Progenitor cell of endocrine pancreas (in vitro differentiated cells): ENCODE measurements at places on chromosomes 1 and 21. TPM values are rescaled to one million over a fixed set of nuclear protein-coding genes. Genes with fewer than 3 reads are reported as not detected.
A peak's percentile ranks its signal among the peaks of the same experiment; 100 is the strongest.

MXRA8 gene
- 24.3 and 25.0 TPM in 2 replicates for total RNA-seq

DNA sequence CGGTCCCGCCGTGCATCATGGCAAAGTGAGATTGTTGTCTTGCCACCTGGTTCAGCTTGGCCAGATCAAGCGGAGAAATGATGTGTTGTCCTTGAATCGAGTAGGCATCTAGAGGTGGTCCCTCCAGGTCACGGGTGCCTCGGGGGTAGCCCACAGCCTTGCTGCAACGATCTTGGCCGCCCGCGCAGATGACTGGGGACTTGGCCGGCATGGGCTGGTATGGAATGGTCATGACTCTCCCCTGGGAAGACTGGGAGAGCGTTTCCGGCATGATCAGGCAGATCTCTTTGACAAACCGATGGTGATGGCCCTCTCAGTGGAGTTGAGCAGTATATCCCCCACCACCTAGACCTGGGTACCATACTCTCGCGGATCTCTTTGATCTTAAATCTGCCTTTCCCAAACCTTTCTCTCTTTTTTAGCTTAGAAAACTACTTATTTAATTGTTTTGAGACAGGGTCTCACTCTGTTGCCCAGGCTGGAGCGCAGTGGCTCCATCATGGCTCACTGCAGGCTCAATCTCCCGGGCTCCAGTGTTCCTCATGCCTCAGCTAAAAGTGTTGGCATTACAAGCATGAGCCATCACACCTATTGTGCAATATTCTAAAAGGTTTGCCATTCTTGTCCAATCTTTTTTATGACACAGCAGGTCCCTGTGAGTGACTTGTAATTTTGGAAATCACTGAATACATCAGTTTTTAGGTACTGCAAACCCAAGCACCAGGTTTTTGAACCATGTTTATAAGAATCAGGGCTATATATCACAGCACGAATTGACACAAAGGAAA lies 9.4 kb upstream of the ELAPOR1 start:
- H3K27ac ChIP-seq = peak overlapping the region; percentile 59
- DNase-seq = no peak
- peaks cover 4% of the 10 kb centered on the region for H3K36me3 ChIP-seq
- peaks cover 5% of the 10 kb centered on the region for H3K27me3 ChIP-seq
- H3K4me1 ChIP-seq = peaks cover 9% of the 10 kb centered on the region

VCAM1 gene
- 0.31 TPM in 1 of 2 replicates, not detected in the other for total RNA-seq

DNA sequence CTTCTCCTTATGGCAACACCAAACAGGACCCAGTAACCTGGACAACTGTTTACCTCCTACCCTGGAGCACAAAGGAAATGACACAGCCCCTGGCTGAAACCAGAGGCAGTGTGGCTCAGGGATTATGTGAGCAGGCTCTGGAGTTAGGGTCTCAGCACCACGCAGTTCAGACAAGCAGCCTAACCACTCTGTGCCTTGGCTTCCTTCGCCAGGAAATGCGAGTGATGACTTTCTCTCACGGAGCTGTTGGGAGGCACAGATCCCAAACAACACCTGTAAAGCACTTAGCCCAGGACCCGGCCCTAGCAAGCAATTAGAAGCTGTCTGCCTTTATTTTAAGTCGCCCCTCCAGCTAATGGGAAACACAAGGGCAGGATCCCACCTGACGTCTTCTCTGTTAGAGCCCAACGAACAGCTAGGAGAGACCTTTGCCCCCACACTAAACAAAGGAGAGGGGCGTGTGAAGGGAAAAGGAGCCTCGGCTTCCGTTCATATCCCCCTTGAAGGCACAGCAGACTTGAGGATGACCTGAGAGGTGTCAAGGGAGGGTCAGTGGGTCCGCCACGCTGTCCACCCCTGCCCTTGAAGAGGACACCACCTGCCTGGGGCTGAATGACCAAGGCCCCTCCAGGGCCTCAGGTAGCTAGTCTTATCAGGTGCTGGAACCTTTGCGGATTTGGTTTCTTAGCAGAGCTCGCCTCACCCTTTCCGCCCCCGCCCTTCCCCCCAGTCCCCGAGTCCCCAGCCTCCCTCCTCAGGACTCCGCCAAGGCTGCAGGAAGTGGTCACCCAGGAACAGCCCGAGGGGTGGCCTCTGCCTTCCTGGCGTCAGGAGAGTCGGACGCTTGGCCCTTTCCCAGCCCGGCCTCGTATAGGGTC lies 860 bp downstream of the TMEM63A start:
- no peak for DNase-seq
- H3K27ac ChIP-seq = peak overlapping the region; percentile 98
- H3K36me3 ChIP-seq = peaks cover 10% of the 10 kb centered on the region
- H3K4me1 ChIP-seq = peaks cover 40% of the 10 kb centered on the region

DNA sequence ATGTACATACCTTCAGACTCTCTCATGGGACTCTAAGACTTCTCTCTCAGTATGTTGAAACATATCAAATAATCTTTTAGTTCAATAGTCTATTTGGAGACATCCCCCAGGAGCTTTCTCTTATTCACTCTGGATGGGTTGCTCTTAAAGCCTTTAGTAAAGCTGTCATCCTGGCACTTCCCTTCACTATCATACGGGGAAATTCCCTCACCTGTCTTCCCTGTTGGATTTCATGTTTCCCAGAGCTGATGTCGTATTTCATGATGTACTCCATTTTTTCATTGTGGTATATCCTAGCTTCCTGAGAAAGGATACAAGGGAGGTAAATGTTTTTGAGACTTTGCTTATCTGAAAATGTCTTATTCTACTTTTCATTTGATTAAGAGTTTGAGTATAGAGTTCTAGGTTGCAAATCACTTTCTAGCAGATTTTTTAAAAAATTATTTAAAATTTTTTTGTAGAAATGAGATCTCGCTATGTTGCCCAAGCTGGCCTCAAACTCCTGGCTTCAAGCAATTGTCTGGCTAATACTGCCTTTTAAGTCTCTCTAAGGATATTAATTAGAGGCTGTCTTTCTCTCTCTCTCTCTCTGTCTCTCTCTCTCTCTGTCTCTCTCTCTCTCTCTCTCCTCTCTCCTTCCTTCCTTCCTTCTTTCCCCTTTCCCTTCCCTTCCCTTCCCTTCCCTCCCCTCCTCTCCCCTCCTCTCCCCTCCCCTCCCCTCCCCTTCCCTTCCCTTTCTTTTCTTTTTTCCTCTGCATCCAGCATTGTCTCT lies 17.0 kb upstream of the MACF1 start:
- H3K36me3 ChIP-seq = no peaks in the 10 kb centered on the region
- H3K4me1 ChIP-seq = peaks cover 42% of the 10 kb centered on the region
- DNase-seq = no peak

- no peaks in the 10 kb centered on the region for H3K36me3 ChIP-seq
- no peaks in the 10 kb centered on the region for H3K4me1 ChIP-seq
- H3K27ac ChIP-seq = no peak overlapping the region
- no peaks in the 10 kb centered on the region for H3K27me3 ChIP-seq
Observed at GRCh38 chr1:209896346-209896745, 41.7 kb upstream of the SYT14 start.

FAM151A gene
- 0.33 TPM in 1 of 2 replicates, not detected in the other for total RNA-seq

- peaks cover 9% of the 10 kb centered on the region for H3K27me3 ChIP-seq
- no peak overlapping the region for H3K4me3 ChIP-seq
Observed at GRCh38 chr1:63108206-63108605, 214.2 kb upstream of the FOXD3 start.

ZNF648 gene
- 0.81 and 1.2 TPM in 2 replicates for total RNA-seq

- no peak for DNase-seq
- H3K36me3 ChIP-seq = no peaks in the 10 kb centered on the region
- H3K27ac ChIP-seq = no peak overlapping the region
- no peaks in the 10 kb centered on the region for H3K27me3 ChIP-seq
Observed at GRCh38 chr1:111480674-111481073, 6.9 kb downstream of the C1orf162 start.

DNA sequence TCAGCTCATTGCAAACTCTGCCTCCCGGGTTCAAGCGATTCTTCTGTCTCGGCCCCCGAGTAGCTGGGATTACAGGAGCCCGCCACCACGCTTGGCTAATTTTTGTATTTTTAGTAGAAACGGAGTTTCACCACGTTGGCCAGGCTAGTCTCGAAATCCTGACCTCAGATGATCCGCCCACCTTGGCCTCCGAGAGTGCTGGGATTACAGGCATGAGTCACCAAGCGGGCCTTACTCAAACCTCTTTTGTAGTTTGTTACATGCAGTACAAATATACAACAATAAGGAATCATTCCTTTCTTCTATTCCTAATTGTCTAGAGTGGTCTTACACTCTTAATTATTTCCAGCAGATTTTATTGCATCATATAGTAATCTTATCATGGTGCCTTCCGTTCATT lies 16.6 kb downstream of the SPATA17 start:
- H3K27ac ChIP-seq = no peak overlapping the region
- H3K36me3 ChIP-seq = peaks cover 6% of the 10 kb centered on the region
- DNase-seq = no peak
- no peaks in the 10 kb centered on the region for H3K27me3 ChIP-seq
- no peak overlapping the region for H3K4me3 ChIP-seq

HENMT1 gene
- total RNA-seq = 5.9 and 9.1 TPM in 2 replicates
